CD4-positive, alpha-beta T cell treated with Interleukin-6 for 4 hours (primary cell): ENCODE measurements at places on chromosomes 2 and 18.

DNA sequence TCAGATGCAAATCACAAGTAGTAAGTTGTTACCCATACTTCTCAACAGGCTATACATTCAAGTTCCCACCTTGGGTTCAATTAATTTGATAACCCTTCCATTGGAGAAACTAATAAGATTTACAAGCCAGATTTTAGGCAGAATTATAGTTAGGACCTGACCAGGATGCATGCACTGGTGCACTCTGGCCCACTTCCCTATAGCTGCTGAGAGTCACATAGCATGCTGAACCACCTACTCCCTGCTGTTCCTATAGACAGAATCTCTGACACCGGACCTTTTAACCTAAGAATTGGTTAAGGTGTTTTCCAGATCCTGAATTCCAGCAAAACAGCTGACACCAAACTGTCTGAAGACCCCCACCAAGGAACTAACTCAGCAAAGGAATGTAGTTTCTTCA lies 26.2 kb downstream of the FAM210A start:
- DNase-seq: no peak

DNA sequence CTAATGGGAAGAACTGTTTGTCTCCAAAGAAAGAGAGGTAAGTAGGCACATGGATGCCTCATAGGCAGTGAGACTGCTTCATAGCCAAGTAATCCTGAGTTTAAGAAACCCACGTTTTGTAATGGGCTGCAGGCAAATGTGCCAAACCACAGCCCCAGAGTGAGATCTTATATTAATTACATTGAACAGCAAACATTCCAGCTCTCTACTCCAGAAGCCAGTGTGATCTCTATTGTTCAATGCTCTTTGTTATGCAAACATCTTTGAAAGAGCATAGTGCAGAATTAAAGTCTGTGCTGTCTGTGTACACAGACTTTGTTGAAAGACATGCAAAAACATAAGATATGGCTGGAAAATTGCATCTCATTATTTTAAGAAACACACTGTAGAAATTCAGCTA lies 720.8 kb upstream of the REG3G start:
- DNase-seq: no peak

GRCh38 chr18:30132959-30133358 lies 909.6 kb downstream of the DSC3 start:
- DNase-seq: no peak

- DNase-seq: no peak
These were observed 184.1 kb downstream of the MTCL1 start for GRCh38 chr18:8889489-8889888.

DNA sequence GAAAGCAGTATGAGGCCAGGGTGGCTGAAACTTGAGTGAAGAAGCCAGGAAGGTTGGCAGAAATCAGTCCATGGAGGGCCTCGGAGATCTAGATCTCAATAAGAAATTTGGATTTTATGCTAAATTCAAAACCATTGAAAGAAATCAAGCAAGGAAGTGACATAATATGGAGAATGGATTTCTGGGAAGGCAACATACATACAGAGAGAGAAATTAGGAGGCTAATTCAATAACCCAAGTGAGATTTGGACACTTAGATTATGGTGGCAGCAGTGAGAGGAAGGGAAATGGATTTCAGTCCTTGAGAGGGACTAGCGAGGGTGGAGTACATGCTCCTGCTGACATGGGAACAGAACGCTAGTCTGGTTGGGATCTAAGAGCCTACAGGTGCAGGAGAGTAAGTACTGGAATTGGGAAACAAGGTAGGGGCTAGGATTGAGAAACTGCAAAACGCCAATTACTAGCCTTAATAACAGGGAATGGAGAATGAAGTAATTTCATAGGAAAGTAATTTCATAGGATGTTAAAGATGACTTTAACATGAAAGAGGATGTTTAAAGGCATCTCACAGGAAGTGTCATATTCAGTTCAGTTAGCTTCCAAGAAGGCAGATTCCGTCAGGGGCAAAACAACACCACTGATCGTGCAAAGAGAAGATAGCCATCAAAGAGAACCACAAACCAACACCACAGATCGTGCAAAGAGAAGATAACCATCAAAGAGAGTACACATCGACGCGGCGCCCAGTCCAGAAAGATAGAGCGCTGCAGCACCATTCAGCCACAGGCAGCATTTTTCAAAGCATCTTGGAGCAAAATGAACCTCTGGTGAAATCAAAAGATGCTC lies 27.2 kb downstream of the CDKL4 start:
- DNase-seq: peak; percentile 81

DNA sequence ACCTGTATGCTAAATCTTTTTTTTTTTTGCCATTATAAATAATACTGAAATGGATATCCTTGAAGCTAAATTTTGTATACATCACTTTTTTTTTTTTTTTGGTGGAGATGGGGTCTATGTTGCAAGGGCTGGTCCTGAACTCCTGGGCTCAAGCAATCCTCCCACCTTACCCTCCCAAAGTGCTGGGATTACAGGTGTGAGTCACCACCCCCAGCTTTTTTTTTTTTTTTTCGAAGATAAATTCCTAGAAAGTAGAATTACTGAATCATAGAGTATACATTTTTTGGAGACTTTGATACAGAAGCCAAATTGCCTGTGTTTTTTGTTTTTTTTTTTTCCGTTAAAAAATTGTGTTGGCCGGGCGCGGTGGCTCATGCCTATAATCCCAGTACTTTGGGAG lies 51.0 kb upstream of the MCFD2 start:
- no peak for DNase-seq

GRCh38 chr2:134333646-134334189 lies 79.8 kb downstream of the MGAT5 start:
- DNase-seq: no peak

- no peak for DNase-seq
These were observed 22.9 kb downstream of the QPCT start for GRCh38 chr2:37367310-37367709.

GRCh38 chr2:235709124-235709813 lies 215.4 kb downstream of the AGAP1 start:
- no peak for DNase-seq

- DNase-seq: no peak
These were observed 34.8 kb upstream of the IL1R1 start for GRCh38 chr2:102107741-102108070.

DNA sequence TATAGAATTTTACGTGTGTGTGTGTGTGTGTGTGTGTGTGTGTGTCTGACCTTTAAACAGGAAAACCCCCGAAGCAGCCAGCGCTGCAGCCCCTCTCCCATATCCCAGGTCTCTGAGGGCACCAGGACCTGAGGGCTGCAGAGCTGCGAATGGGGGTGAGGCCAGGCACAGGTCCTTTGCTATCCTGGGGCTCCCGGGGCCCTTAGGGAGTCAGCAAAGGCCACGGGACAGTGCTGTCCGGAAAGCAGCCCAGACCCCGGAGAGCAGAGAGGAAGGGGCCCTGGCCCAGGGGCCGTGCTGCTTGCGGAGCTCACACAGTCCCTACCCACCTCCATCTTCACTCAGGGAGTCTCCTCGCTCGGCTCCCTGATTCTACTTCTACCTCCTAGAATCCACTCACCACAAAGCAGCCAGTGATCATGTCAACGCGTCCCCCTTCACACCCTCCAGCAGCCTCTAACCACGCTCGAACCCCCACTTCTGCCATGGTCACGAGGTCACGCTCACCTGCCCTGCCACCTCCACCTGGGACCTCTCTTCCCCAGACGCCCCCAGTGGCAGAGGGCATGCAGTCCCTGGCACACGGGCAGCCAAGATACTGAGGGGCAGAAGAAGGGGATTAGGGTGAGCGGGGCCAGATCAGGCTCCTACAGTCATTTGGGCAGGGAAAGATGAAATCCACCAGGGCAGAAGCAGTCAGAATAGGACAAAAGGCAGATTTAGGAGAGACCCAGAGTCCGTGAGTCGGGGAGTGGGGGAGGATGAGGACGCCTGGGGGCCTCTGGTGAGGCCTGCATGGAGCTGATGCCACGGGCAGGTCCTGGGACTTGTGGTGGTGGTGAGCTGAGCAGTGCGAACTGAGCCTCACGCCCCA lies 86.7 kb downstream of the USP40 start:
- no peak for DNase-seq

GRCh38 chr2:160402501-160402900 lies 91.1 kb downstream of the RBMS1 start:
- DNase-seq: no peak
